ENCODE measurements at places on chromosomes 5 and 9.

DNA sequence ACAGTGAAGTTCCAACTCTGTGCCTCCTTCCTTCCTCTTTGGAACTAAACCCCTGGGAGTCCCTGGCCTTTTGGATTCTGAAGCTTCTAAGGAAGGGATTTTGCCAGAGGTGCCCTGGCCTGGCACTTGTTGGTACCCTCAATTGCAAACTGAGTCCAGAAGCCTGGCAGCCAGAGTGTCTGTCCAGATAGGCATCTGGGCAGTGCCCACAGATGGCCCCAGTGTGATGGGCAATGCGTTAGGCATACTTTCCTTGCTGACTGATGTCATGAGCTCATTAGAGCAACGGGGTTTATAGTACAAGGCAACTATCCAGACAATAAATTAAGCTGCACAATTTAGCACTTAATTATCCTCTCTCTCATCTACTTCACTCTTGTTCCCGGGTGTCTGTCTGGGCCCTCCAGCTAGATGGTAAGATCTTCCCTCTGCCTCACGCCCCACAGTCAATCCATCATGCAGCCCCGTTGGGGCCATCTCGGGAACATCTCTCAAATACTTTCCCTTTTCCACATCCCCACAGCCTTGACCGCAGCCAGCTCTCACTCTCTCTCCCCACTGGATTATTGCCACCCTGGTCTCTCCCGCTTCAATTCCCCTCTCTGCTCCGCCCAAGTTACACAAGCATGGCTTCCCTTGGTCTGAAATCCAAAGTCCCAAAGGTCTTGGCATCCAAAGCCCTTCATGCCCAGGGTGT is 157.5 kb upstream of the SMIM23 start:
- DNase-seq = no peak

- no peak for DNase-seq
These were observed 546.1 kb downstream of the ZNF608 start for GRCh38 chr5:124200381-124200780.

- no peak for DNase-seq
These were observed 36.4 kb downstream of the THBS4 start for GRCh38 chr5:80071510-80072021.

GRCh38 chr9:125759764-125760129 is 12.6 kb downstream of the PBX3 start:
- DNase-seq = no peak

- no peak for DNase-seq
These were observed 224.5 kb downstream of the DOCK8 start for GRCh38 chr9:438961-439768.

DNA sequence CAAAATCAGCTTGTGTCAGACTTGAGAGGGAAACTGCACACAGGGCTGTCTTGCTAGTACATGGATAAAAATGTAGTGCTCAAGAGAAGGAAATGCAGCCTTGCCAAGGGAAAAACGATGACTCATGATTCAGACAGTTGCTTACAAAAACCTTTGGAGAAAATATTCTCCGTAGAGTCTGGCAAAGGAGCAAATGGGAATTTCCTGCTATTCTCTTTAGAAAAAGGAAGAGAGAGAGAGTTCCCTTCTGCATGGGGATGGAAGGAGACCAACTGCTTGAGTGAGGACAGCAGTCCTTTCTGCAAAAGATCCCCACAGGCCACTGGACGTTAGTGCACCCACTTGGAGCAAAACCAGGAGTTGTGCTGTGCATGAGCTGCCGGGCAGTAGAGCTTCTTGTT is 7.6 kb downstream of the IFNB1 start:
- peak; percentile 90 for DNase-seq

- DNase-seq = no peak
These were observed 10.3 kb downstream of the TNC start for GRCh38 chr9:115107701-115108100.

GRCh38 chr5:24264547-24264946 is 380.2 kb downstream of the CDH10 start:
- DNase-seq = no peak

- DNase-seq = no peak
These were observed 22.1 kb upstream of the FAM13B start for GRCh38 chr5:138054847-138055558.

DNA sequence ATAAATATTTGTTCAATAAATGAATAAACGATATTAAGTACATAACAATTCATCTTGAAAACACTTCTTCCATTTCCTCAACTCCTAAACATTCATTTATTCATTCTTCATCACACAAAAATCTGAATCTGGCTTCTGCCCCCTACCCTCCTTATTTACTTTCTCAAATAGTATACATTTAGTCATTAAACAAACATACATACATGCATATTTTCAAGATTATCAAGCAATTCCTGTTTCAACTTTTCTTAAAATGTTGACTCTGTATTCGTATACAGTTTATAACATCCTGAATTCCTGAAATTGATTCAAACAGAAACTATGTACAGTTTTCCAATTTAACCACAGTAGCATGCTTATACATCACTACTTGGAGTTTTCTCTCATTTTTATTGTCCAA is 129.0 kb downstream of the MUSK start:
- peak; percentile 69 for DNase-seq

DNA sequence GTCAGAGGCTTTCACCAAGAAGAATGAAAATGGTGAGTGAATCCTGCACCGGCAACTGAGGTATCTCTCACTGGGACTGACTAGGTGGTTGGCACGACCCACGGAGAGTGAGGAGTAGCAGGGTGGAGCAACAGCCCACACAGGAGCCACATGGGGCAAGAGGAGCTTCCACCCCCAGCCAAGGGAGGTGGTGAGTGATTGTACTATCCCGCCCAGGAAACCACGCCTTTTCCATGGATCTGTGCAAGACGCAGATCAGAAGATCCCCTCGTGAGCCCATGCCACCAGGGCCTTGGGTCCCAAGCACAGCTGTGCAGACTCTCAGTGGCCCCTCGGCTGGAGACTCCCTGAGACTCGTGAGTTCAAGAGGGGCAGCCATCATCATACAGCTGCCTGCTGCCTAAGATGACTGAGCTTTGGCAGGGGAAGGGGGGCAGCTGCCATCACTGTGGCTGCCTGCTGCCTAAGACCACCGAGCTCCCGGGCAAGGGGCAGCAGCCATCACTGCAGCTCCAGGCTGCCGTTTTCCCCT is 229.5 kb downstream of the AP3B1 start:
- no peak for DNase-seq

- no peak for DNase-seq
These were observed 115.5 kb downstream of the PTTG1 start for GRCh38 chr5:160537116-160537515.

DNA sequence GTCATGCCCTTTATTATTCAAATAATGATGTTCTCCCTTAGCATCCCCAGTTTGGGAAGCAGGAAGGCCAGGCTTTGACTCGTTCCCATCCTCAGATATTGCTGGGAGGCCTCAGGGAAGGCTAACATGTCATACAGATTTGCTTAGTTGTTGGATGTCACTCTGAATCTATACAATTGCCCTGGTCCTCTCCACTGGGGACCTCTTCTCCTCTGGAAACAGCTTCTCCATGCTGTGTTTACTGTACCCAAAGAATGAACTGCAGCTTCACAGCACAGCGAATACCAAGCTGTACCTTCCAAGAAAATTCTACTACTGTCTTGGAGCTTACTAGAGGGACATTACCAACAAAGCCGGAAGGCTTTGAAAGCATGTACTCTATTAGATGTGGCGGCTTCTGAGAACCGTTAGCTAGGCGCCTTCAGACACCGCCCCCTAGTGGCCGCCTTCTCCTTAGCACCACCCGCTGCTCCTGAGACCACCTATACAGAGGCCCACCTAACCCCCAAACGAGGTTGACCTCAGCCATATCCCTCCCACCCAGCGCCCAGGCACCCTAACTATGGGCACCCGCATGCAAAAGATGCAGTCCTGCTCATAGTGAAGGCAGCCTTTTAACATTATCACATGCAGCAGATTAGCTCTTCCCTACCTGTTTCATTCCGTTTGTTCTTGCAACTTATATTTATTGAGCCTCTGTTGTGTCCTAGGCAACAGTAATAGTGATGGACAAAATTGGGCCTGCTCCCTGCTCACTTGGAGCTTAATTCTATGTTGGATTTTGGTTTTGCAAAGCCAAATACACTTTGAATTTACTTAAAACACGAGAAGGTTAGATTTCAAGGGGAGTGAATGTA is 34.9 kb upstream of the FOXI1 start:
- no peak for DNase-seq

DNA sequence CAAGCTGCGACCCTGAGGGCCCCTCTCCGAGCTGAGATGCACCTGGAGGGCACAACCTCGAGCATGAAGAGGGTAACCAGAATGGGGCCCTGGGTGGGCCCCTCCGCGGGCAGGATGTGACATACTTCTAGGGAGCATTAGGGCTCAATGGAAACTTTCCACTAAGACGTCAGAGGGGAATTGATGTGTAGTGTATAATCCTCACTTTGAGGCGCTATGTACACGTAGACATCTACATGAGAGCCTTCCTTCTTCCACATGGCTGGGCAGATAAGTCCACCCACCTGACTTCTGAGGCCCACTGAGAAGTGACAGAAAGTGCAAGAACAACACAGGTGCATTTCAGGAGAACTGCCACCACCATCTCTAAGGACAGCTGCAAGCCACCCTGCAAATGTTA is 61.0 kb downstream of the DAP start:
- no peak for DNase-seq

- DNase-seq = no peak
These were observed 607.9 kb downstream of the KCTD16 start for GRCh38 chr5:144778561-144778960.

DNA sequence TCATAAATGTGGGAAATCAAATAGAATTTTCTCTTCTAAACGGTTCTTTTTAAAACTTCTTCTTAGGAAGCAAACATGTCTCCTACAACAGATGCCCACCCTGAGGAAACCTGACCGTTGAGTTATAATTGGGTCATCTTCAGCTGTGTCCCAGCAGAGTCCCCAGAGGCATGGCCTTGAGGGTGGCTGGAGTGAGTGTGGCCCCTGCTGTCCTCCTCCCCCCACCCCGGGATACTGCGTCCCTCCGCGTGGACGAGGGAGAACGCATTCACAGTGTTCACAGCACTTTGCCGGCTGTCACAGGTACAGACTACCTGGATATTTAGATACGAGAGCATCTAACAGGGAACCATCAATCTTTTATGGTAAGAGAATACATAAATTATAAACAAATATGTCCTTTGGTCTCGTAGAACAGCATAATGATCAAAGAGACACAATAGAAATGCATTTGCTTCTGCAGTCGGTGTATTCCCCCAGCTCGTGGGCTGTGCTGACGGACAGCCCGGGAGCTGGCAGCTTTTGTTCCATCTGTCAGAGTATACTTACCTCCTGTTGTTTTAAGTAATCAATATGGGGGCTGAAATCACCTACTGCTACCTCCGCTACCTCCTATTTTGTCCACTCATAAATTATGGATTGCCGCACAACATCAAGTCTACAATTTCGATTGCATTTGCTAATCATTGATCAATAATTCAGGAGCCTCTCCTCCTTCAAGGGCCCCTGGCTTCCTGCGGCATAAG is 214.7 kb downstream of the IRX2 start:
- no peak for DNase-seq

GRCh38 chr9:71814226-71814625 is 45.9 kb upstream of the CEMIP2 start:
- no peak for DNase-seq

GRCh38 chr9:6055216-6055615 is 39.8 kb upstream of the RANBP6 start:
- DNase-seq = peak; percentile 61

DNA sequence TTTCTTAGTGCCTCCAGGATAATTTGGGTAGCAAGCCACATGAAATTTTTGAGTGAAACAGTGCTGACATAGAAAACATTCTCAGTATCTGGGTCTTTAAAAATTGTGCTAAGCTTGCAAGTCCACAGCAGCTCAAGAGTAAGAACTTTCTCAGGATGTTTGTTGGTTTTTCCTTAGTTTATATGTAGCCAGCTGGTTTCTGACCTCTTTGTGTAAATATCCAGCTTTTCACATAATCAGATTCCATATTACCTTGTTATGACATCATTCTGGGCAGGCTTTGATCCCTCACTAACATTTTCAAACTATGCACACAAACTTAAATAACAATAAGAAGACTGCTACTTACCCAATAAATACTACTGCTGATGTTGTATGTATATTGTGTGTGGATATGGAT is 82.9 kb upstream of the VCAN start:
- no peak for DNase-seq

GRCh38 chr5:156920042-156920860 is 42.8 kb downstream of the TIMD4 start:
- DNase-seq = no peak

DNA sequence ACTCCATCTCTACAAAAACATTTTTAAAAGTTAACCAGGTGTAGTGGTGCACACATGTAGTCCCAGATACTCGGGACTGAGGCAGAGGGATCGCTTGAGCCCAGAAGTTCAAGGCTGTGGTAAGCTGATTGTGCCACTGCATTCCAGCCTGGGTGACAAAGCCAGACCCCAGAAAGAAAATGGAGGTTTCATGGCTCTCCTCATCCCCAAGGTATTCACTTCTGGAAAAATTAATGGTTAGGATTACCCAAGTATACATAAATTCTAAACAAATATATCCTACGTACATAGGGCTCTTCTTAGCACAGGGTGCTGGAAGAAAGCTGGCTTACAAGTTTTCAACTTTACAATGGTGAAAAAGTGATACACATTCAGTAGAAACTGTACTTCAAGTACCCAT is 18.6 kb upstream of the RECK start:
- no peak for DNase-seq

DNA sequence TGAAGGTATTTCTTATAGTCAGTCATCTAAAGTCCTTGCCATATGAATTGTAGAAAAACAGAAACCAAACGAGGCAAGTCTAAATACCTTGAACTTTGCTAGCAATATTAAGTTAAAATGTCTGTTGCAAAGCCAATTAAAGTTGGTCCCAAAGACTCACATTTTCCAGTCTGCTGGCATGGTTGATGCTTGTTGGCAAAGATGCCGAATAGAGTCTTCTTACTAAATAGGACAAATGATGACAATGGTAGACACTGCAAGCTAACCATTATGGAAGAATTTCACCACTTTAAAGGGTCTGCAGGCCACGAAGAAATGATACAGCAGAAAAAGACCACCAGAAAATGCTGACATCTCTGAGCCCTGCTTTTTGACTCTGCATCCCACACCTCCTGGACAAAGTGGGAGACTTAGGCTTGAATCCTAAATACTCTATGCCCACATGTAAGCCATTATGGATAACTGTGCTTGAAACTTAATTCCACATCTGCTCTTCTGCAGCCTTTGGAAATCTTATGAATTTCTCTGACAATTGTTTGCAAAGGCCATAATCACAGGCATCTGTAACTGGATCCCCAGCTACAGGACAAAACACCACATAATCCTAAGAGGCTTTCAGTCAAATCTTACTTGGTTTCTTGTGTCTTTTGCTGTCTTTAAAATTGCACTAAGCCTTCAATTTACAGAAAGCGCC is 61.3 kb downstream of the LHFPL2 start:
- DNase-seq = no peak

GRCh38 chr5:174832811-174833210 is 108.4 kb downstream of the MSX2 start:
- DNase-seq = no peak

DNA sequence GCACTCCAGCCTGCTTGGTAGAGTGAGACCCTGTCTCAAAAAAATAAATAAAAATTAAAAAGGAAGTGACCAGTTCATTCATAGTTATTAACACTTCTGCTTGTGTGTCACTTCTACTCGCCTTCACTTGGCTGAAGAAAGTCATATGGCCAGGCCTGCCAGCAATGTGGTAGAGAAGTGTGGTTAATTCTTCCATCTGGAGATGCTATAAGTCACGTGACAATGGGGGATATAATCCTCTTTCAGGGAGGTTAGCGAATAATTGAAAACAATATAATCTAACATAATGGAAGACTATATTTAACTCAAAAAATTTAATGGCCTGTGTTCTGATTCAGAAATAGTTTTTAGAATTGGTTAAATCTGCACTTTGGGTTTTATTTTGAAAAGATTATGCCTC is 305.6 kb downstream of the DOCK8 start:
- DNase-seq = no peak
